ENCODE measurements at places on chromosomes 7 and 10. TPM values are rescaled to one million over a fixed set of nuclear protein-coding genes. Genes with fewer than 3 reads are reported as not detected.

The SLIT1 gene
- total RNA-seq: 0.35 TPM

GRCh38 chr10:14686356-14686755 lies 88.3 kb downstream of the FAM107B start:
- DNase-seq: no peak

GRCh38 chr10:78472551-78472890 lies 438.9 kb downstream of the RPS24 start:
- DNase-seq: no peak

- DNase-seq: no peak
These were observed 186.5 kb upstream of the SEMA3E start for GRCh38 chr7:83835424-83835823.

DNA sequence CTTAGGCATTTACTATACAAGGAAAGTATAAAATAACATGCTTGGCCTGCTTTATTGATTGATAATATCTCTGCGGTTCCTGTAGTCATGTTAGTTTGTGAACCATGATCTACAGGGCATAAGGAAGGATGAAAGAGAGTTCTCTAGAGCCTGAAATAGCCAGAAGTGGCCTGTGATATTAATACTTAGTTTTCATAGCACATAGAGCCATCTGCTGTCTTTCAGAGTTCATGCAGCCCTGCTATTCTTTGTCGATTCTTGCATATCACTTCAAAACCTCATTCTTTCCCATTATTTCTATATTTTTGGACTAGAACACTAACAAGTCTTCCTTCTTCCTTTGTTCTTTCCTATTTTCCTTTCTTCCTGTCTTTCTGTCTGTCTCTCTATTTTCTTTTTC lies 26.4 kb upstream of the PRKG1 start:
- DNase-seq: no peak
